Brain microvascular endothelial cell (primary cell): ENCODE measurements at places on chromosomes 7 and 10.

- no peak for DNase-seq
These were observed 328.1 kb downstream of the KCNMA1 start for GRCh38 chr10:77309509-77309908.

GRCh38 chr10:132043861-132044695 lies 21.7 kb upstream of the JAKMIP3 start:
- no peak for DNase-seq

GRCh38 chr10:49568235-49568634 lies 29.3 kb upstream of the ERCC6 start:
- peak; percentile 31 for DNase-seq

DNA sequence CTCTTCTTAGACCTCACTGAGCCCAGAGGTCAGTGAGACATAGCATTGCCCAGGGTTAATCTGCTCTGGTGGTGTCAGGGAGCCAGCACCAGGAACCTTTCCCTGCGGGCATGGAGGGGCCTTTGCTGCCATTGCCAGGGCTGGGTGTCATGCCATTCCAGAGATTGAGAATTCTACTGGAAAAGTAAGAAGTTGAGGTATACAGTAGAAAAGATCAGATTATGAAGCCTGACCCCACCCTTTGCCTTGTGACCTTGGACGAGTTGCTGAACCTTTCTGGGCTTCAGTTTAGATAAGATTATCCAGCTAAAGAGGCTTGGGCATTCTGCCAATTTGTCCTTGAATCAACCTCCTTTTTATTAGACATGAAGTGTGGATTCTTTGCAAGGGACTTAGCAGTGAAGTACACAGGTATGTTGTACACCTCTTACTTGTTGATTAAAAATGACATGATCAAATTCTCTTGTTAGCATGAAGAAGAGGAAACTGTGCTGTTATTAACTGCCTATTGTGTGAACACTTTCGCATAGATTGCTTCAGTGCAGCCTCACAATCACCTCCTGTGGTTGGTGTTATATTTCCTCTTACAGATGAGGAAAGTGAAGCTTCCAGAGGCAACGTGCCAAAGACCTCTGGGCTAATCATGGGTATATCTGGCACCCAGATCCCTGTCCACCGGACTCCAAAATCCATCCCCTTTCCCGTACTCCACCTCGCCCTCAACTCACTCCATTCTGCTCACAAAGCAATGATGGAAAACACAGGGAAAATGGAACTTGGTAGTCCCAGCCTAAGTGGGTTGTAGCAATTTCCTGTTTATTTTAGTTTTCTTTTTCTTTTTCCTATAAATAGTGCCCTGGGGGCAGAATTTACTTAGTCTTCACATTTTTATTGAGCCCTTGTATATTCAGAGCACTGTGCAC lies 151.3 kb downstream of the CAMK1D start:
- DNase-seq: peak; percentile 40

GRCh38 chr7:72038022-72038732 lies 374.0 kb downstream of the CALN1 start:
- DNase-seq: no peak

DNA sequence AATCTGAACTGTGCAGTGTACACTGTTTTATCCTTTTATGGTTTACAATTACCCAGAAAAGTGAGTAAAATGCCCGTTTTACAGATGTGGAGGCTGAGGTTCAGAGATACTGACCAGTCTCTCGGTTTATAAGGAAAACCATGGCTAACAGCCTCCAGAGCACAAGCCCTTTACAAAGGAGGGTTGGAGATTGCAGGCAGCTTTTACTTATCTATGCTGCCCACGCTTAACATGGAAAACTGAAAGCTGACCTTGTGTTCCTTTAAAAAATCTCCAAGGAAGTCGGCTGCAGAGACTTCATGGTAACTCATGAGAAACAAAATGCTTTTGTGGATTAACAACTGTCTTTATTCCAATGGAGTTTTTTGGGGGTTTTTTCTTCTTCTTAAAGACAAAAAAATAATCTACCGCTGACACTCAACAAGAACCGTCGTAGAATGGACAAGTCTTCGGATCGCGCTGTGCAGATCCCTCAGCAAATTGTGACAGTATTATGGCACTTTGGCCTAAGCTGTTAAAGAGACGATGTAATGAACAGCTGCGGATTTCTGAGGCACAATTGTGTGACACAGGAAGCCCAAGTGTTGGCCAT lies 654 bp upstream of the SLF2 start:
- DNase-seq: peak; percentile 29

DNA sequence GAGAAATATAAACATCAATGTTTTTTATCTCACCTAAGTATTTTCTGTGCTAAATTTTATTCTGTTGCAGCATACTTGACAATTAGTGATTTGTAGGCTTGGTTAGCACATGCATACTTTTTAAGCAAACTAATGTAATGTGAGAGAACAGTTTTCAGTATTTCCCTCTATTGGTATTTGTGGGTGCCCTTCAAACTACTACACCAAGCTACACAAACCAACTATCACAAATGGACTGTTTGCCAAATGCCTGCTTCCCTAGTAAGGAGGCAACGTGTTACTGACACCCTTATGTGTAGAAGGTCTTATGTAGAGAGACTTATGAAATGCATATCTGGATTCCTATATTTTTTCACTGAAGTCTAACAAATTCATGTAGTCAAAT lies 98.4 kb upstream of the FZD1 start:
- DNase-seq: no peak

DNA sequence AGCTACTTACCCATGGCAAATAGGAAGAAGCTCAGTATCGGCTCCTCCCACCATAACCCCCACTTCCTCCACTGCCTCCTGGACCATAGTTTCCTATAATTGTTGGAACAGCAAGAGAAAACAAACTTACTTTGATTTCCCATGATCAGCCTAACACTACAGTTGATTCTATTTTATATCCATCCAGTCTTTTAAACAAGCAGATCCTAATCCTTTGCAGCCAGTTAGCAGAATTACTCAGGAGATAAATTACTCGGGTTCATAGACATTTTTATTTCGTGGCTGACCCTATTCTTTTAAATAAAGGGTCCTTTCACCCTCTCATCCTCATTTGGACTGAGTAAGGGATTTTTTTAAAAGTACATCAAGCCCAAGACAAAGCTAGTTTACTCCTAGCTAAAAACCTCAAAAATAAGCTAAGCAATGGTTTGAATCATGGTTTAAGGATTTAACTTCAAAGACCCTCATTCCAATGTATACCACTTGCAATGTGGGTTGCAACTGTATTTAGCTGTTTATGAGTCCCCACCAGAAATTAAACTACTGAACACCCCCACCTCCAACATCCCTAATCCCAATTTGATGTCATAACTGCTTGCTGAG lies 8.0 kb downstream of the HNRNPA2B1 start:
- no peak for DNase-seq

DNA sequence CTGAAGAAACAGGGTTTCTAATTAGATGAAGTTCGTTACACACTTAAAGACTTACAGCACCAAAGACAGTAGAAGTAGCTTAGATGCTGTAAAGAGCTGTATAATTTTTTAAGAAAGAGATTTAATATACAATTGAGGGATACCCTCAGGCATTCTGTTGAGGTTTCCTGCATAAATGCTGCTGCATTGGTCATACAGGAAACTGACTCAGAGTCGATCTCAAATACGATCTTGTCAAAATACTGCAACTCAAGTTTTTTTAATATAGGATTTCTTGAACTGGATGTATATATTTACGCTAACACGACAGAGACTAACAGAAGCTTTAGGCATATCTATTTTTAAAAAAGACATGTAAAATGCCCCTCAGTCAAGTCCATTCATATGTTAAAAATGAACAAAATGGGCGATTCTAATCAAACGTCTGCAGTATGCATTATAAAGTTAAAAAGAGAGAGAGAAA lies 2.4 kb upstream of the ARID5B start:
- peak; percentile 61 for DNase-seq

GRCh38 chr7:90222390-90222789 lies 10.8 kb downstream of the STEAP2 start:
- no peak for DNase-seq

DNA sequence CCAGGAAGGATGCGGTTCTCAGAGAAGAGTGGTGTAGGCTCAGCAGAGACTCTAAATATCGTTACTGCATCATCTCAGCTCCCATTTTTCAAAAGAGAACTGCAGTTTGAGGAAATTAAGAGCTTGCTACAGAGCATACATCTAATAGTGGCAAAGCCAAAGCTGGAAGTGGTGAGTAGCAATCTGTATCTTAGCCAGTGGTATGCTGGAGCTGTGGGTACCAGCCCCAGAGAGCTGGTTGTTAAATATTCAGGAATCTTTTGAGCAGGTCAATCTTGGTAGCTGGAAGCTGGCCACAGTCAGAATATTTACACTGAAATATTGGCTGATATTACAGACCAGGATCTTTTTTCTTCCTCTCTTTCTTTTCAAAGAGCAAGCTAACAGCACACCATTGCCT lies 88.4 kb upstream of the STEAP1B start:
- no peak for DNase-seq

DNA sequence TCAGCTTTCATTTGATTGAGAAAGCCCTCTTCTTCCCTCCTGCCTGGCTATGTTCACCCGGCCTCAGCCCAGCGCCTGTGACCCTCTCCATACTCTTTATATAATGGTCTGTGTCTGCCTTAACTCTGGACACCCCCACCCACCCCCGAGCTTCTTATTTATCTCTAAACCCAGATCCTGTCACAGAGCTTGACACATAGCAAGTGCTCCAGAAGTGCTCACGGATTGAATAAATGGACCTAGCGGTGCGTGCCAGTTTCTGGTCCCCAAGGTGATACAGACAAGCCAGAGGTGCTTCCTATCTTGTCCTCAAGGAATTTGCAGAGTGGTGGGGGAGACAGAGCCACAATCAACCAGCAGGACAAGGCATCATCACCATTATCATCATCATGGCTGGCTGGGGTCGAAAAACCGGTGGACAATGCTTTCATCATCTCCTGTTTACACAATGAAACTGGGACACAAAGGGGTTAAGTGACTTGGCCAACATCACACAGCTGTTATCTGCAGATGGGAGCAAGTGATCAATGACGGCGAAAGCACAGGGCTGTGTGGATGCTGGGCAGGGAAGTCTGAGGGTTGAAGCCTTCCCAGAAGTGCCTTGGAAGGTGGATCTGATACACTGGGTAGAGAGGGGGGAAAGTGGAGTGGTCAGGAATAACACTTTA lies 2.2 kb upstream of the LOXL4 start:
- DNase-seq: no peak

GRCh38 chr7:12229046-12229445 lies 18.0 kb downstream of the TMEM106B start:
- DNase-seq: no peak

DNA sequence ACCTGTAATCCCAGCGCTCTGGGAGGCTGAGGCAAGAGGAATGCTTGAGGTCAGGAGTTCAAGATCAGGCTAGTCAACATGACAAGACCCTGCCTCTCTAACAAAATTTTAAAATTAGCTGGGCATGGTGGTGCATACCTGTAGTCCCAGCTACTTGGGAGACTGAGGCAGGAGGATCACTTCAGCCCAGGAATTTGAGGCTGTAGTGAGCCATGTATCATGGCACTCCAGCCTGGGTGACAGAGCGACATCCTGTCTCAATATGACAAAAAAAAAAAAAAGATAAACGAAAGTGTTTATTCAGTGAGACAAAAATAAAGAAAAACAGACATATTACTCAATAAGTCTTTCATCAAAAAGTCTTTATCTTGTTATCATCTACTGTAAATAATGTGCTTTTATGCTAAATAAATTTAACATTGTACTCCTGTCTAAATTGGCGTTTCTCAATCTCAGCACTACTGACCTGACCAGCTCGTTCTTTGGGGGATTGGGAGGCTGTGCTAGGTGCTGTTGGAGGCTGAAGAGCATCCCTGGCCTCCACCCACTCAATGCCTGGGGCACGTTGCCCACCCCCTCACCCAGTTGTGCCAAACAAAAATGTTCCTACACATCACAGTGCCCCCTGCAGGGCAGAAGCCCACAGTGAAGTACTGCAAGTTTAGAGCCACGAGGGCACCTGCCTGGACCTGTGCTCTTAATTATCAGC lies 57.7 kb downstream of the NCAPG2 start:
- no peak for DNase-seq

GRCh38 chr10:114102256-114102655 lies 58.6 kb downstream of the ADRB1 start:
- DNase-seq: no peak

DNA sequence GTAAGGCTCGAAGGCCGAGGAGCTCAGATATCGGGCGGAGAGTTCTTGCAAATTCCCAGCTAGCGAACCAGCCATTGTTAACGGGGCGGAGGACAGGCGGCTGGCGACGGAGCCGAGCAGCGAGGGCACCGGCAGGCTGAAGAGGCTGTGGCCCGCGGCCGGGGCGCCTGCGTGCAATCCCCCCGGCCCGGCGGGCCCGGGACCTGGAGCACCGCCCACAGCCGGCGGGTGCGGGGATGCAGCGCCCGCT lies 4.1 kb downstream of the VAX1 start:
- DNase-seq: no peak

GRCh38 chr10:50561816-50562215 lies 61.9 kb downstream of the SGMS1 start:
- no peak for DNase-seq

DNA sequence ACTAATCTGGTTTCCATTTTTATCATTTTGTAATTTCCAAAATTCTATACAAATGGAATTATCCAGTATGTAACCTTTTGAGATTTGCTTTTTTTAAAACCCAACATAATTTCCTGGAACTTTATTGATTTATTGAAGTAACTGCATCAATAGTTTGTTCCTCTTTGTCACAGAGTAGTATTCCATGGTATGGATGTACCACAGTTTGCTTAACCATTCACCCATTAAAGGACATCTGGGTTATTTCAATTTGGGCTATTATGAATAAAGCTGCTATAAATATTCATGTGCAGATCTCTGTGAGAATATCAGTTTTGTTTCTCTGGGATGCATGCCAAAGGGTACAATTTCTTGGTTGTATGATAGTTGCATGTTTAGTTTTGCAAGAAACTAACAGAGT lies 2.9 kb downstream of the GPNMB start:
- DNase-seq: no peak

DNA sequence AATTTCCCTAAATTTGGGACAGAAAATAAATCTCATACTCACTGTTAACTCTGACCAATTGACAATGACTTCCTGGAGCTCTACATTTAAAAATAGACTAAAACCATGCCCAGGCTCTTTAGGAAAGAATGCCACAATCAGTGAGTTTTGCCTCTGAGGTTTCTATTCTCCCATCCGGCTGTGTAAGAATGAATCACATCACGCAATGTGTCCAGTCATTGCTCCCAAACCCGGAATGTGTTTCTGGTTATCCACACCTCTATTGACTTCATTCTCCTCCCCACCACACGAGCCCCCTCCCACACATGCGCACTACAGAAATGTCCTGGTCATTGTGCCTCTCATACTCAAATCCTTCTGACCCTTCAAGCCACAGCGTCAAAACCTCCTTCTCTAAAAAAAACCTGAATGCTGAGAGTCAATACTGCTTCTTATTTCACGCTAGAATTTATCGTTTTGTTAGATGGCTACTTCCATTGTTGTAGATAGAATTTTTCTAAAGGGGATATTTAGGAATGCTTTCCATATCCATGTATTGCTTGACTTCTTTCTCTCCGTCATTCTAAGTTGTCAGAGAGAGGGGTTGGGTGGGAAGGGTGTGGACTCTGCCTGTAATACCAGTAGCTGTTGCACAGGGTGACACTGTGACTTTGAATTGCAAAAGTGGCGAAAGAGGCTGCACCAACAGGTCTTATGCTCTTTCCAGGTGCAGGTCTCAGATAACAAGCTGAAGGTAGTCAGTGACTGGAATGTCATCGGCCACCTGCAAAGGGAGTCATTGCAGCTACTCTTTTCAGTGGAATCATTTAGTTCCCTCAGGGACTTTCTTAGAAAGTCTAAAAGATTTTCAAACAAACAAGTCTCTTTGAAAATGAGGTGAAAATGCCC lies 356.6 kb downstream of the PAXIP1 start:
- DNase-seq: no peak

- DNase-seq: no peak
These were observed 106.6 kb downstream of the ACTR3B start for GRCh38 chr7:152866125-152866524.

GRCh38 chr7:104643587-104644217 lies 315.3 kb downstream of the LHFPL3 start:
- DNase-seq: peak; percentile 13
